ENCODE measurements at places on chromosomes 13 and 19. TPM values are rescaled to one million over a fixed set of nuclear protein-coding genes. Genes with fewer than 3 reads are reported as not detected.

GRCh38 chr19:27865927-27866777 is 1346.8 kb downstream of the UQCRFS1 start:
- DNase-seq = no peak

The TSPAN16 gene
- total RNA-seq = not detected

- no peak for DNase-seq
Observed at GRCh38 chr13:30804474-30804873, 69.1 kb downstream of the ALOX5AP start.

DNA sequence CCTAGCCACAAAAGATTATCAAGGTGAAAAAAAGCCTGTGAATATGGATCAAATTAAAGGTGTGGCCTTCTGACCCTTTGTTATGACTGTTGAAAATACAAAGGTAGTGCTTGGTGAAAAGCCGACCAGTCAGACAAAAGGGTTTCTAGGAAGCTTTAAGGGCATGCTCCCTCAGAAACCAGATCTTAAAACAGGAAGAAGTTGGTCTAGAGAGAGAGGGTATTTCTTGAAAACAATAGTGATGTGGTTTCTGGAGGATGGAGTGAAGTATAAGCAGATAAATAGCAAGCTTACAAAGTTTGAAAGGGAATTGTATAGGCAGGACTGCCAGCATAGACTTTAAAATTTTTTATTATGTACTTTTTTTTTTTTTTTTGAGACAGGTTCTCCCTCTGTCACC is 5.0 kb upstream of the EID2 start:
- DNase-seq = no peak
